ENCODE measurements at places on chromosomes 16 and 17.
A peak's percentile ranks its signal among the peaks of the same experiment; 100 is the strongest.

DNA sequence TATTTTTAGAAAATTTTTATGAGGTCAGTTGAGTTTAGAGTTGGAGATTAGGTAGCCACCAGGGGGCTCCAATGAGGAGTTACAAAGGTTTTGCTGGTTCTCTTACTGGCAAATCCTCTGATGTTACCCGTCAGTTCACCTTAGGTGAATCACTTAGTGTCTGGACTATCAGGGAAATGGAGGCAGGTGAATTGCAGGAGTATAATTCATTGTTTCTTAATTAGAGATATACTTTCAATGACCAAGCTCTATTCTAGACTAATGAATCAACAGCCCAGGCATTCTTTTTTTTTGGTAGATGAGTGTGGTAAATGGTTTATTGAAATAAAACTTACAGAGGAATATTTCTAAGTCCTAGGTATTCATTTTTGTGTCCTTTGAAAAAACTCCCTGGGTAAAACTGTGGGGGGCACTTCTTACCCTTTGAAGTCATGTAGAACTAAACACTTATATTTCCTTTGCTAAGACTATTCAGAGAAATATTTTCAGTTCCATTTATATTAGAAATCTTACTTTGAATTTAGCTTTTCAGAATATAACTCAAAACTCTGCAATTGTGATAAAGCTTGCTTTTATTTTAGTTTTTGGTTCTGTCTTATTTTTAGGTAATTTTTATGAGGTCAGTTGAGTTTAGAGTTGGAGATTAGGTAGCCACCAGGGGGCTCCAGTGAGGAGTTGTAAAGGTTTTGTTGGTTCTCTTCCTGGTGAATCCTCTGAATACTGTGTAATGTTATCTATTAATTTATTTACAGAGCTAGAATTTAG is 17.7 kb downstream of the PSMD11 start:
- peak; percentile 31 for DNase-seq

- DNase-seq: no peak
These were observed 33.5 kb upstream of the ARL6IP1 start for GRCh38 chr16:18834864-18835263.

DNA sequence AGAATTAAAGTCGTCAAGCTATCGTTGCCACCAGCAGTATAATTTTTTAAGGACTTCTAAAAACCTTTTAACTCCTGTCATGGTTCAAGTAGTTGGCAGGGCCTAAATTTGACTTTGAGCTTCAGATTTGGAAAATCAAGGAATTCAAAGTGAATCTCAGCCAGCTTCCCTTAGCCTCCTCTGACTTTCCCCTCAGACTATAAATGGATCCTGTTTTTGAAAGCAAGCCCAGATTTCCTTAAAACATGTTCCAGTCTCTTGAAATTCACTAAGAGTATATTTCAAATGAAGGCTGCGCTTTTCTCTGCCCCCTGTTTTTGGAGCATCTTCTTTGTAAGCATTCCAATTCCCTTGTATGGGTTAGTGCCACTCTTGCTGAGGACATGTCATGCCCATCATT is 101.8 kb upstream of the CDH8 start:
- DNase-seq: no peak

DNA sequence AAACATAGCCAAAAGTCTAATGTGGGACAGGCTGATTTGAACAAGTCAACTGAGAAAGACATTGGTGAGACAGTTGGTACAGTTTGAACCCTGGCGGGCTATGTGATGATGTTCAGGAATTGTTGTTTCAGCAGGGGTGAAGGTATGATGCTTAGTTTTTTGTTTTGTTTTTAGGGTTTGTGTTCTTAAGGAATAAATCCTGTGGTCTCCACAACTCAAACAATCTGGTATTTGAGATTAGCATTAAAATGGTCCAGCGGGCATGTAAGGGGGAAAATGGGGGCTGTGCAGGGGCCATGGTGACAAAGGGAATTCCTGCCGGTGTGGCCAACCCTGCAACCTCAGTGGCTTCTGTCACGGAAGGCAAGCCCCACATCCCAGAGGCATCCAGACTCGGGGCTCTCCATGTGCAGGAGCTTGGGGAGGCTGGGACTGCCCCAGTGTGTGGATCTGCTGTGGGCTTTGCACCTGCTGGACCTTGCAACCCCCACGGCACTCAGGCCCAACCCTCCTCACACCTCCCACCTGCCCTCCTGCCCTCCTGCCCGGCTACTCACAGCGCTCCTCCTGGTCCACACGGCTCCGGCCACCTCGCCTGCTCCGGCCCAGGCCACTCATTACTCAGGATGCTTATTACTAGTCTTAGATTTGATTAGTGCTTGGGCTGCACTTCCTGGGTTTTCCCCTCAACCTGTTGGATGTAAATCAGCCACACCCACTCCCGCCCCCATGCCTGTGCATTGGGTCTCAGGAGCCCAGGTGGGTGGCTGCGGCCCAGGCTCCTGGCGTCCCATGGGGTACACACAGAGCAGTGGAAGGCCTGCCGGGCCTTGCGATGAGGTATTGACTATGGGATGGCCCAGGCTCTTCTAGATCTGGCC is at the start of gene TNFRSF13B:
Gene TNFRSF13B, minus strand, starts transcription at position 661 of the 881 bp plus-strand sequence. Its CDS starts 43 bp downstream, at position 618.
- DNase-seq: no peak

DNA sequence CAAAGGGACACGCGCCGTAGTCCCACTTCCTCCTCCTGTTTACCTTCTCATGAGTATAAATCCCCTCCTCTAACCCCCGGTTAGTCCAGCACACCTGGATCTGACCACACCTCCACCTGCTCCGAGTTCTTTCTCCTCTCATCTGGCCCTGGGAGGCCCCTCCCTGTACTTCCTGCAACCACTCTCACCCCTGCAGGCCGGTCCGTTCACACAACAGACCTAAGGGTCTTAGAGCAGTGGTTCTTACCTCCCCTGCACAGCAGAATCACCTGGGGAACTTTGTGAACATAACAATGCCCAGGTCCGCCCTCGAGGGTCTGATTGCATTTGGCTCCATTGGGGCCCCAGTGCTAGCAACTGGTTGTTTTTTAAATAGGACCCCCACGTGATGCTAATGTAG is 24.8 kb downstream of the TMEM114 start:
- DNase-seq: no peak

- DNase-seq: no peak
These were observed 1.3 kb downstream of the RILP start for GRCh38 chr17:1648173-1648962.

- peak; percentile 1 for DNase-seq
These were observed 1.1 kb downstream of the PARN start for GRCh38 chr16:14628806-14629611.

DNA sequence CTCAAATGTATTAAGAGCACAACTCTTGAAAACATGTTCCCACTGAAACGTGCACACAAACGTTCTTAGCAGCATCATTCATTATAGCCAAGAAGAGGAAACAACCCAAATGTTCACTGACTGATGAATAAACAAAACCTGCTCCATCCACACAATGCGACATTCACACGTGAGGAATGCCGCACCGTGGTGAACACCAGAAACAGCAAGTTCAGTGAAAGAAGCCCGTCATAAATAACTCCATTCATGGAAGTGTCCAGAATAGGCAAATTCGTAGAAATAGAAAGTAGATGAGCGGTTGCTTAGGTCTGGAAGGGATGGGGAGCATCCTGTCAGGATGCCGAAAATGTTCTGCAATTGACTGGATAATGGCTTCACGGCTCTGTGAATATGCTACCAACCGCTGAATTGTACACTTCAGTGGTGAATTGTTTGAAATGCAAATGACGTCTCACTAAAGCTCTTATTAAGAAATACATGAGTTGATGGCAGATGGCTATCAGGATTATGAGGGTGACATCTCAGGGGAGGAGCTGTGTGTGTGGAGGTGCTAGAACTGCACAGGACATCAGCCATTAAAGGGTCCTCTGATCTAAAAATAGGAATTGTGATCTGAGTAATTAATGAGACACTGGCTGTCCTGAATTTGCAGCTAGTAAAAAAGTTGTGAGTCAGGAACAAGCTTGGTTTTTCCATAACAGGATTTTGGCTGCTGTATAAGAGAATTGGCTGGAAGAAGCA is 771.0 kb downstream of the KCNJ18 start:
- DNase-seq: no peak

GRCh38 chr16:84714028-84714427 is 14.2 kb downstream of the USP10 start:
- no peak for DNase-seq

DNA sequence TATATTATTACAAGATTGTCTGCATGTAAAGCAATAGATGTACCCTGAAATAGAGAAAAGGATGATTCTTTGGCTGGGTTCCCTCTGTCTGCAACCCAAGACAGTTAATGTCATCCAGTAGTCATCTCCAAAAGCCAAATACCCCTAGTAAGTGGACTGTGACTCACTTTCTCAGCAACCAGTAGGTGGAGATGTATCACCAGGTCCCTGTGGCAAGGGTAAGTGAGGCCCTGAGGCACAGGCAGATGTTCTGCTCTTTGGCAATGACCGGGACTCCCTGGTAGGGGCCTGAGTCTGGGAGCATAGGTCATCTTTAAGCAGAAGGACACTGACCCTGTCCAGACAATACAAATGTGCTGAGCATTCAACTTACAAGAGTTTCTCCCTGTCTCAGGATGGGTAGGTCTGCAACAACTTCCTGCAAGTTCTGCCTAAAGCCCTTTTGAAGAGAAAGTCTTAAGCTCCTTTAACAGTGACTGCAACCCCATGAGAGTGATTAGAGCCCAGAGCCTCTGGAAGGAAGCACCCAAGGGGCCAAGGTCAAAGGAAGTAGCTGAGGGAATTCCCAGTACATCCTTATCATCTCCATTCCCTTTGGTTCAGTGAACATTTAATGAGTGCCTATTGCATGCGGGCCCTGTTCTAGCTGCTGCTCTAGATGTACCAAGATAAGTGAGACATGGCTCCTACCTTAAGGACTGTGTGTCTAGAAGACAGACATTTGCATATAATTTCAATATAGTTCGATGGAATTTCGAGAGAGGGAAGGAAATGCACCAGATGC is 31.9 kb downstream of the PMP22 start:
- no peak for DNase-seq

Measured in effector memory CD4-positive, alpha-beta T cell (primary cell).